ENCODE measurements at places on chromosomes 4 and X.
A peak's percentile ranks its signal among the peaks of the same experiment; 100 is the strongest.

- peak; percentile 82 for DNase-seq
Measured at GRCh38 chr4:113052379-113052951, 3.0 kb downstream of the ANK2 start.

- no peak for DNase-seq
Measured at GRCh38 chr4:103493450-103494159, 226.2 kb downstream of the TACR3 start.

DNA sequence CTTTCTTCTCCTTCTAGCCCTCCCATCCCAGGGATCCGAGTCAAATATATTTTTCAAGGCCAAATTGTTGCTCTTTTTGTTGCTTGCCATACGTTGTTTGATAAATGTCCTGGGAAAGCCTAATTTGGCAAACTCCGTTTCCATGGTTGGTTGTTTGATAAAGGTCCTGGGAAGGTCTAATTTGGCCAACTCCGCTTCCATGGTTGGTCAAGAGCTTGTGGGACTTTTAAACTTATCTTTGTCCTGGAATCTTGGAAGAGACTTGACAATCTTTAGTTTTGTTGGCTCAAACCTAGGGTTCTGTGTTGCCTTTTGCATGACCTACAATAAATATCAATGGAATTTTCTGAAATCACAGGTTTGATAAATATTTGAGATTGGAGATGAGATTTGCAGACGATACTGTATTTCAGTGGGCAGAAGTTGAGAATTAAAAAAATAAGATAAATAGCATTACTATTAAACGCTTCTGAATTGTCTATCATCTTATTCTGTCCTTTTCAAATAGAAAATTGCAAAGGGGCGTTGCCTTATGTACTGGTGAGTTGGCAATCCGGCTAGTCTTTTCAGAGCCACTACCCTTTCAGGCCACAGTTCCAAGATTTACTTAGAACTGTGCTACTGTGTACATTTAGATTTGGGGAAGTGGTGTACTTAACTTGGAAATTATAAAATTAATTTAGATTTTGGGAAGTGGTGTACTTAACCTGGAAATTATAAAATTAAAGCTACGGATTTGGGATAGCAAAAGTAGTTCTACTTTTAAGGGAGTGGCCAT lies 804 bp downstream of the OSTC start:
- DNase-seq = peak; percentile 36

GRCh38 chrX:7110821-7111276 lies 36.7 kb upstream of the STS start:
- DNase-seq = no peak

DNA sequence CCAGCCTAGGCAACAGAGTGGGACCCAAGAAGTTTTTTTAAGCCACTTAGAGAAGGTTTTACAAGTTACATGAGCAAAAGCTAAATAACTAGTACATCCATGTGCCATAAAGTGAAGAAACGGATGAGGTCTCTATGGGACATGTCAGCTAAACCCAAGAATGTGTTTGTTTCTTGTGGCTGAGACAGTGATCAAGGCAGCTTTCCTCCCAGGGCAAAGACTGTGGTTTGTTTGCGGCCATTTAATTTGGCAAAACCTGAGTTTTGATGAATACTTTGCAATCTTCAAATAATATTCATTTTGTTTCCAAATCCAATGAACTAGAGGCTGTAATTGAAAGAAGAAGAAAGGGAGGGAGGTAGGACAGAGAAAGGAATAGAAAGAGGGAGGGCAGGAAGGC lies 44.9 kb upstream of the SLC2A9 start:
- DNase-seq = no peak

- no peak for DNase-seq
Measured at GRCh38 chrX:12308420-12308819, 170.1 kb downstream of the FRMPD4 start.

- DNase-seq = no peak
Measured at GRCh38 chr4:34176609-34177008, 2067.7 kb downstream of the ARAP2 start.

- DNase-seq = peak; percentile 39
Measured at GRCh38 chrX:110180176-110180927, 137.5 kb downstream of the AMMECR1 start.

DNA sequence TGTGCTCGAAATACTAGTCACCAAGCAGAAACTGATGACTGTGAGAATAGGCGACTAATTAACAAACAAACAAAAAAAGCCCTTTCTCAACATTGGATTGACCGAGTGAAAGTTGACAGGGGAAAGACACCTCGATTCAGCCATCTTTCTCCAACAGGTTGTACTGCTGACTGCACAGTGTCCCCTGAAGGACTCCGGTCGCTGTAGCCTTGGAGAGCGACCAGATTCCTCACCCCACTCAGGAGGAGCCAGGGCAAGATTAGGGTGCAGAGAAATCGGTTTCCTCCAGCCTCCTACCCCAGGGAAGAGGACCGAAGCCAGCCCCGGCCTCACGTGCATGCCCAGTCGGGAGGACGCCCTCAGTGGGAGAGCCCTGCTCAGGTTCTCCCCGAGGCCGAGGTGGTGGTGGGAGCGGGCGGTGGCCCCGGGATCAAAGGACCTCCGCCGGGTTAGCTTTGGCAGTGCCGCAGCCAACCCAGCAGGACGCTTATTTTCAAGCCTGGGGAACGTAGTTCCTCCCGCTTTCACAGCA lies 1.1 kb upstream of the RAP1GDS1 start:
- DNase-seq = peak; percentile 54

GRCh38 chrX:148580016-148580415 lies 79.6 kb downstream of the AFF2 start:
- DNase-seq = no peak

DNA sequence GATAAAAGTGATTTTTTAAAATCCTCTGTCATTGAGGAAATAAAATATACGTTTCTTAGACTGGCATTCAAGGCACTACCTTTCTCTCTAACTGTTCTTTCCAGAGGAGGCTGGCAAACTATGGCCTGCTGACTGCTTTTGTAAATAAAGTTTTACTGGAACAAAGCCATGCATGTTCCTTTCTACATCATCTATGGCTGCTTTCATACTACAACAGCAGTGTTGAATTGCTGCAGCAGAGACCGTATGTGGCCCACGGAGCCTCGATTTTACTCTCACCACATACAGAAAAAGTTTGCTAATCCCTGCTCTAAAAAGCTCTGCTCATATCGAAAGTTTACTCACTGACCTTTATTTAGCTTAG lies 20.2 kb downstream of the SETD7 start:
- no peak for DNase-seq

GRCh38 chr4:53490161-53490956 lies 100.9 kb downstream of the LNX1 start:
- no peak for DNase-seq

DNA sequence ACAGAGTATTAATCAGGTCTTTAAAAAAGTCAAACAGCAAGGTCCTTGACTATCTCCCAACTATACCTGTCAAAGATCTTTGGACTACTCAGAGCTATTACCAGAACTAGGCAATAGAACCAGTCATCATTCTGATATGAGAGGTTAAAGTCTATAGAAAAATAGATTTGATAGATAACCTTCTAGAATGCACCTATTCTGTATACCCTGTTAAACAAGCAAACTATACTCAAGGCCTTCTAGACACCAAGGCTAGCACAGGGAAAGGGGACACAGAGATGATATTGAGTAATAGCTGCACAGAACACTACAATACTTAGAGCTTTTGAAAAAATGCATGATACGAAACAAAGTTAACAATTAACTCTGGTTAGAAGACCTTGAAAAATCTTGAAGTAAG lies 149.5 kb downstream of the NR3C2 start:
- no peak for DNase-seq

- DNase-seq = no peak
Measured at GRCh38 chrX:105706041-105706440, 116.3 kb upstream of the NRK start.

DNA sequence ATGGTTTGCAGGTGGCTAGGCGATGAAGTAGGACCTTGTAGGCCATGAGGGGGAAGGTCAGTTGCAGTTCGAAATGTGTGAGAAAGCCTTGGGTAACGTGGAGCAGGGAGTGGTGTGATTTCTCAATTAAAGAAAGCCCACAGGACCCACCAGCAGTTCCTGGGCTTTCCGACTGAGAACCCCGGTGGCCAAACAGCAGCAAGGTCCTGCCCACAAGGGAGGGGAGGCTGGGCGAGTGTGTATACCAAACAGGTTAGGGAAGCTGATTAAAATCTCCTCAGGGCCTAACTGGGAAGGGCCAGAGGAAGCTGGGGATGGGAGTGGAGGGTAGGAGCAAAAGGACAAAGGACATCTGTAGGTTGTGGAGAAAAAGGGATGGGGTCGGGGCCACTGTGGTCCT lies 2.4 kb downstream of the ATP6AP1 start:
- DNase-seq = no peak

DNA sequence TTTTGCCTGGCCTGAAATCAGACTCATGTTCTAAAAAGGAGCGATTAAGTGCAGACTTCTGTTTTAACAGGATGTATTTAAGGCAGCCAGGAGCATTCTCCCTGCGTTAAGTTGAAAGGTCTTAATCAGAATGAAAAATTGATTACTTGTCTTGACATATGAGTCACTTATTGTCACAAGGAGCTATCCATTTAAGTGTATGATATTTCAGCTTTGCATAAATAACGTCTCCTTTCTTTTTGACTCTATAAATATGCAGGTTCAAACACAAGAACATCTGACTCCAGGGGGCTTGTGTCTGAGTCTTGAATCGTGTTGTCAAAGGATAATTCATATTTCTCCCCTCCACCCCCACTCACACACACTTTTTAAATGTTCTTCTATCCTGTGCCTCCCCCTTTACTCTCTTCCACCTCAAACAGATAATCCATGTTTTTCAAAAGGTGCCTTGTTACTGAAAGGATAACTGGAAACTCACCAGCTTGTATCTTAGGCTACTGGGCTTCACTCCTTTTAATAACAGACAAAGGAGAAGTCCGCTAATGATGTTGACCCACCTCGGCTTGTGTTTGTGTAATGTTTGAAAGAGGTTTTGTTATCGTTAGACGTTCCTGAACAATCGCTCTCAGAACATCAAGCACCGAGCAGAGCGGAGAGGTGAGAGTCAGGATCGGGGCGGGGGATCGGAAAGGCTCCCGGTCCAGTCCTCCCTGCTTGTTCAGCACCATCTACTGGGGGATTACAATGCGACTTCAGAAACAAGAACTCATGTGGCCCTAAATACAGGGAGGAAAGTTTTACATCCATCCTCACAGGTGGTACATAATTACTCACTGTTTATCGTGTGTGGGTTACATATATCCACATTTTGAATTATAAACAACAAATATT lies 107.5 kb upstream of the RPL34 start:
- peak; percentile 68 for DNase-seq

- DNase-seq = peak; percentile 2
Measured at GRCh38 chrX:11533199-11533651, 132.5 kb downstream of the ARHGAP6 start.

DNA sequence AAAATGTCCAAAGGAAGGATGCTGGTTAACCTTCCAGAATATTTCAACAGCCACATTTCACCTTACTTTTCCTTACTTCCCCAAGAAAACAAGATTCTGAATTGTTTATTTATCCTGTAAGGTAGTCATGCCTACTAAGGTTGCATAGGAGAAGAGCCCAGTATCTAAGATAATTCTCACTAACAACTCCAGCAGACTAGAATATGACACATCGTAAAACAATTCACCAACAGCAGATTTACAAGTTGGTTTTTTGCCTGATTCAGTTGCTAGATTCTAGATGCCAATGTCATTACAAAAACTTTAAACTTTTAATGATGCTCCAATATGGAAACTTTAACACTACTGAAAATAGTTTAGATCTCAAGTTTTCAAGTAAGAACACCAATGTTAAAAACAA lies 176.4 kb downstream of the IL13RA2 start:
- DNase-seq = peak; percentile 0

DNA sequence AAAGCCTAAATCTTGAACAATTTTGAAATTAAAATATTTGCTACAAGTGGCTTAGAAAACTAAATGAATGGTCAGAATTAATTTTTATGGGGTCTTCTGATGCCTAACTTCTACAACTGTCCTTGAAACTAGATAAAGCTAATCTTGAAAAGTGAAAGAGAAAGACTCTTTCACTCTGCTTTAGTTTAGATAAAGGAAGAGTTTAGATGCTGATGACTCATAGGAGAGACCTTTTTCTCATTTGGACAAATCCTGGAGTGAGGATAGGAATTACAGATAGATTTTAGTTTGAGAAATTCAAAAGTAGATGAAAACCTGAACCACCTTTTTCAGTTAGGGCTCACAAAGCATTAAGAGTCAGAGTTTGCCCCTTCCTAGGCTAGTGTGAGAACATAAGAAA lies 342.3 kb upstream of the GRID2 start:
- peak; percentile 8 for DNase-seq

DNA sequence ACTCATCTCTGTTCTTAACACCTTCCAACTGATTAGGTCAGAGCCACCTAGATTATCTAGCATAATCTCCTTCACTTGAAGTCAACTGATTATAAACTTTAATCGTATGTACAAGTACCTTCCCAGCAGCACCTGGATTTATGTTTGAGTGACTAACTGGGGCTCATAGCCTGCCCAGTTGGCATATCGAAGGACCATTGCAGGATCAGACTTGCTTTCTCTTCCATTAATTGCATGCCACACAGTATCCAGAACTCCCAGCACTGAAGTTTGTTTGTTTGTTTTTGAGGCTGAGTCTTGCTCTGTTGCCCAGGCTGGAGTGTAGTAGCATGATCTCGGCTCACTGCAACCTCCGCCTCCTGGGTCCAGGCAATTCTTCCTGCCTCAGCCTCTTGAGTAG lies 27.9 kb downstream of the GRK4 start:
- DNase-seq = no peak

GRCh38 chr4:83010111-83010521 lies 507 bp downstream of the LIN54 start:
- DNase-seq = no peak

DNA sequence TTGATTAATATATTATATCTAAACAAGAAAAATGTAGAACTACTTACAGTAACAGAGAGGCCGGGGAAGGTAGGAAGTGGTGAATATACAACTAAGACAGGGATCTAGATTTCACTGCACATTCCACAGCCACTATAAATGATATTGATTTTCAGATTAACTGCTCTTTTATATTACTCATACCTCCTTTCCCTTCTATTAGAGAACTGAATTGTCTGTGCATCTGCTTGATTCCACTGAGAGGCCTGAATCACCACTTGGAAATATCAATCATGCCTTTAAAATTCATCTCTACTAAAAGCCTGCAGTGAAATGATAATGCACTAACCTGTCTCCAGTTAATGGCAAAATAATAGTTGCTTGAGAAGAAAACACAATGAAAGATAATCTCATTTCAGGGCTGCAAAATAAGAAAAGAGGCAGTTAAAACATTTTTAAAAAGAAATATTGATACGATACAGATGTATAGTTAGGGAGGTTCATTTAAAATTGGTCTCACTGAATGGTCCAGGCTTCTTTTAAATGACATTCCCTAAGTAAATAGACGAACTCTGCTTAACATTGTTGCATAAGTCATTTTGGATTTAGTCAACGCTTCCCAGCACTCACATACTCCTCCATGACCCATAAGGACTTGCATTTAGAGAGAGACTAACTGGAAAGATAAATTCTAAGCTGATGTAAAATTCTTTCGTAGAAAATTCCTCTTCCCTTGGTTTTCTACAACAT lies 3.8 kb downstream of the ANTXR2 start:
- DNase-seq = no peak

GRCh38 chrX:22542641-22543040 lies 269.9 kb downstream of the CBLL2 start:
- no peak for DNase-seq

GRCh38 chrX:636981-637659 lies 6.5 kb downstream of the SHOX start:
- DNase-seq = no peak
